ENCODE measurements at places on chromosomes 3 and 15.

GRCh38 chr3:3553236-3553635, 246.0 kb upstream of the LRRN1 start:
- DNase-seq = no peak

- DNase-seq = no peak
These were observed 54.4 kb downstream of the C3orf80 start for GRCh38 chr3:160279657-160280056.

DNA sequence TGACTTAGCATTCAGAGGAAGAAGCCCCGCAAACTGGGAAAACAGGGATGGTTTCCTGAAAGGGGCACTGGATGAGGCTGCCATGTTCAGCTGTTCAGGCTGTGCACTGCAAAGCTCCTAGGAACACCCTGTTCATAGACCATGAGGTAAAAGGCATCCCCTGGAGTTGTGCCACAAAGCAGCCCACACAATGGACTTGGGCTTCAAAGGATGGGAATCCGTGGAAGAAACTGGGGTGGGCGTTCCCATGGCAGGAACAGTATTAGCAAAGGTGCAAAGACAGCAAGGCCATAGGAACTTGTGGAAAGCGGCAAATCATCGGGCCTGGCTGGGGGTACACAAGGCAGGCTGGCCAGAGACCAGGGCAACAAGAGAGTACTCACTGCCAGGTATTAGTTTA, 8.9 kb downstream of the OXTR start:
- DNase-seq = no peak

DNA sequence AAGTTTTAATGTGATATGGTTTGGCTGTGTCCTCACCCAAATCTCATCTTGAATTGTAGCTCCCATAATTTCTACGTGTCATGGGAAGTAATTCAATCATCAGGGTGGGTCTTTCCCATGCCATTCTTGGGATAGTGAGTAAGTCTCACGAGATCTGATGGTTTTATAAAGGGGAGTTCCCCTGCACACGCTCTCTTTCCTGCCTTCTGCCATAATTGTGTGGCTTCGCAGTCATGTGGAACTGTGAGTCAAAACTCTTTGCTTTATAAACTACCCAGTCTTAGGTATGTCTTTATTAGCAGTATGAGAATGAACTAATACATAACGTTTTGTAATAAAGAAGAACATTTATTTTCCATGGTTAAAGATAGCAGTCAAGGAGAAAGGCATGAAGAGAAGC, 39.2 kb upstream of the GOLIM4 start:
- DNase-seq = no peak

GRCh38 chr15:60536314-60536713, 57.4 kb upstream of the ICE2 start:
- DNase-seq = no peak

DNA sequence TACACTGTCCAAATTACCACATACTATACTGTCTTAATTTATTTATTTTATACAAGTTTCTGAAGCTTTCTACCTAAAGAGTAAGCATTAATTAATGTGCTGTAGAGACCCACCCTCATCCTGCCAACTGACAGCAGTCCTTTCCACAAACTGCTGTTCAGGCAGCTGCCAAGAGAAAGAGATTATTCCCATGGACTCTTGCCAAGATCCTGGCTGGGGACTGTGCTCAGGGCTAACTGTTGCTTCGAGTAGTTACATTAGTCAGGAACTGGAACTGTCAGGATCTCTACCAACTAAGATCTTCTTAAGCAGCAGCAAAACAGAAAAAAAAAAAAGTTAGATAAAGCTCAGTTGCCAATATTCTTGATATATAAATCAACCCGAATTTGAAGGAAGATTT, 398.8 kb downstream of the MECOM start:
- DNase-seq = no peak

DNA sequence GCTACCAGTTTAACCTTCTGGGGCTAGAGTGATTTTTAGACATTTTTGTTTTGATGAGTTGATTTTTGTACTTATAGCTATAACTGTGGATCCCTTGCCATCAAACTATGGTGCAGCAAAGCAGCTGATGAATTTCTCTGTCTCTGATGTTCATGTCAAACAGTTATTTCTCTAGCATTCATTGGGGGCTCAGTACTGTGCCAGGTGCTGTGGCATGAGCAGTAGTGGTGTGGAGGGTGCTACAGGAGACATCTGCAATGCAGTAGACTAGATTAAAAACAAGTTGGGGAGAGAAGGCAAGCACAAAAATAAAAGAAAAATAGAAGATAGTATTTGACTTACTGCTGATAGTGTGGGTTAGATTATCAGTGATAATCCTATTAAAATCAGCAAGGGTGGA, 95.3 kb downstream of the AKAP13 start:
- no peak for DNase-seq

DNA sequence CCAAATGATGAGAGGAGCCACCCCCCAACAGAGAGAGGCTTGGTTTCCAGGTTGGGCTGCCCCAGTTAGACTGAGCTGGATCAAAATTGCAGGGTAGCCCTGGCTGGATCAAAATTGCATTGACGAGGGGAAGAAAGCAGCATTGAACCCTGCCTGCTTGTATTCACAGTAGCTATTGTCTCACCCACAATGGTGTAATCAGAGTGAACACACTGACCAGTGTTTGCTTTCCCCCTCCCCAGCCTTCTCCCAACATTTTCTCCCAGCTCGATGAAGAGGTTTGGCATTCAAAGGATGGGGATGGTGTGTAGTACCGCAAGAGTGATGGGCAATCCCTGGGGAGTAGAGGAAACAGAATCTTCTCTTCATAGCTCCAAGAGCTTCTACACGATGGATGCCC, 223.8 kb downstream of the ADAMTS9 start:
- DNase-seq = no peak

GRCh38 chr3:32113566-32113965, 7.1 kb downstream of the GPD1L start:
- DNase-seq = no peak

DNA sequence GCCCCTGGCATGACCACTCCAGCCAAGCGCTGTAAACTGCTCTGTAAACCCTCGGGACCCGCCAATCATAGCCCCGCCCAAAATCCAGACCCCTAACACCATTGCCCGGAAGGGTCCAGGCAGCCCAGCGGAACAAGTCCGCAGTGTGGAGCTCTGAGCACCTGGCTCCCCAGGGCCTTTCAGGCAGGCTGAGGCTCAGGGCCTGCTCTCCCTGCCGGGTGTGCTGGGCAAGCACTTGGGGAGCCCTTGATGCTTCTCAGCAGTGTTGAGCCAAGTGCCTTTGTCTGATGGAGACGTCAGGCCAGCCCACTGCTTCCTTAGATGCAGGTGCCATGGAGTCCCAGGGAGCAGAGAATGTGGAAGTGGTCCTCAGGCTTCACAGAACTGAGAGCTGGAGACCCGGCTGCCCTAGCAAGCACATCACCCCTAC, 106.2 kb downstream of the TLE3 start:
- DNase-seq = no peak

DNA sequence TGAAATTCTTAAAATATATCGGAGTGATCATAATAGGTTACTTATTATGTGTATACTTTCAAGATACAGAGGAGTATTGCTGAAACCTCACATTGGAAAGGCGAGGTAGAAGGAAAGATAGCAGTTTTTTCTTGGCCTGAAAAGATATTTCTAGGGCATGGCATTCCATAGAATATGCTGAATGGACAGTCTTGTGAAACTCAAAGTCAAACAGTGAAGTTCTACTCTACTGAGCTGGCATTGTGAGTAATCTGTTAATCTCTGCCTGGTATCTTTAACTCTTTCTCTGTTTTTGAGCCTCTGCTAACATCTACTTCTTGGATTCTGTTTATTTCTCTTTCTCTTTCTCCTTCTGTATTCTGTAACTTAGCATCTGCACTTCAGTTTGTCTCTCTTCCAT, 176.3 kb upstream of the ZBTB20 start:
- DNase-seq = no peak

DNA sequence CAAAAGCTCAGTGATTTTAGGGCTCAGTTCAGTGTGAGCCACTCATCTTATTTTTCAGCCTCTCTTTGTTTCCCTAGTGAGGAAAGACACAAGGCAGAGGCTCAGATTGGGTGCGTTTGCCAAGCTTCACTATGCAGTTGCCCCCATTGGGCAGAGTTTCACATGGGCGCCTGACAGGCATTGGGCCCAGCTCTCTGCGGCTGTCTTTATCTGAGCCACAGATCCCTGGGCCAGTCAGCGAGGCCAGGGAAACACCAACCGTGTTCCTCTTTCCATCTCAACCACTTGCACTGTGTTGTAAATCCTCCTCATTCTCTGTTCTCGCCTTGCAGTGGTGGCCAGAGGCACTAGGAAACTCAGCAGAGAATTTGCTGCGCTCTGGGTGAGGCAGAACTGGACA, 10.8 kb downstream of the ESYT3 start:
- no peak for DNase-seq

DNA sequence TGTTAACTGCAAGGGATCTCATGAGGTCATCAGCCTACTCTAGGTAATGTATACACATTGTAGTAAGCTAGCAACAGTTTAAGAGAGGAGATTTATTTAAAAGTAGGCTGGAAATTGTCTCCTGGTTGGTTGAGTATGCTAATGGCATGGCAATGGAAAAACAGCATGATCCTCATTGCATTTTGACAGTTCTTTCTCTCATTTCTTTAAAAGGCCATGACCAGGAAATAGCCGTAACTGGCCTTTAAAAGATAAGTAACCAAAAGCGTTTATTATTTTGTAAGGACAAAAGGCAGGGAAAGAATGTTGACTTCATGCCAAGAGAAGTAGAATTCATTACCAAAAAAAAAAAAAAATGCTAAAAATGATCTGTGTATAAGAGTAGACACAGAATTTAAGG, 310.3 kb downstream of the FGF12 start:
- no peak for DNase-seq

- DNase-seq = no peak
These were observed 21.9 kb upstream of the P2RY13 start for GRCh38 chr3:151351219-151351618.

DNA sequence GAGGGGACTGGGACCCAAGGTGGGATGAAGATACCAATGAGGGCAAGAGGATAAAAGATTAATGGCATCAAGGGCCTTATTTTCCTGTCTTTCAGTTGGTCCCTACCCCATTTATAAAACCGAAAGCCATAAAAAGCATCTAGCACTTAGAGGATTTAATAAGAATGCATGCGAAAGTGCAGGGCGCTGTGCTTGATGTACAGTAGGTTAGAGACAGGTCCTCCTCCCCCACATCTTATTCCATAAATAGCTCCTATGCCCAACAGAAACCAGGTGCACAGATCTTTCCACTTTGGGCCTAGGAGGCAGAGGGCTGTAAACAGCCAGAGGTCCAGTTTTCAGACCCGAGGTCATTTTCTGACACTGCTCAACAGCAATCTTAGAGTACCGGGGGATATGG, 1.2 kb downstream of the LPCAT4 start:
- DNase-seq = peak; percentile 5

DNA sequence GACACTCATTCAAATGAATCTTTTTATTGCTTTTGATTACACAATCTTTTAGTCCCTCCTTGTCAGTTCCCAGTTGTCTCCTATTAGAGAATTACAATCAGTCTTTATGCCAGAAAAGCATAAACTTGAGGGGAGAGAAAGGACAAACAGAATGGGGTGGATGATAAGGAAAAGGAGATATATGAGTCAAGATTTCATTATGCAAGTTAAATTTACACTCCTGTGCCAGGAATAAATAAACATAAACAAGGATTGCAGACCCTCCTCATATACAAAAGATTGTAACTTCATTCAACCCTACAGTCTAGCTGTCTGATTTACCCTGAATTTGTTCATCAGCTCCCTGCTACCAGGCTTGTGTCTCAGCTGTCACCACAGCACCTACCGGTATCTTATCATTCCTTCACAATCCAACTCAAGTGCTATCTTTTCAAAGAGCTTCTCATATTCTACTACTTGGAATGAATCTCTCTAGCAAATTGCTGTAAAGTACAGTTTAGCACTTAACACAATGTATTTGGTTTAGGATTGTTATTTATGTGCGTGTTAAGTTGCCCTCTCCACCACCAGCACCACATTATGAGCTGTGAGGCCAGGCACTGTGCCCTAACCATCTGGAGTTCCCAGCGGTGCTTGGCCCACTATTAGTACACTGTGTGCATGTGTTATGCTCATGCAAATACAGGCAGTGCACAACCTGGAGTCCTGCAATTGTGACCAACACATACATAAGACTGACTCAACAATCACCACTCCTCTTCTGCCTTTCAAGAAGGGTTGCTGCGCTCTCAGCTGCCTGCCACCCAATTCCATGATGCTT, 504.1 kb downstream of the TBL1XR1 start:
- DNase-seq = no peak

DNA sequence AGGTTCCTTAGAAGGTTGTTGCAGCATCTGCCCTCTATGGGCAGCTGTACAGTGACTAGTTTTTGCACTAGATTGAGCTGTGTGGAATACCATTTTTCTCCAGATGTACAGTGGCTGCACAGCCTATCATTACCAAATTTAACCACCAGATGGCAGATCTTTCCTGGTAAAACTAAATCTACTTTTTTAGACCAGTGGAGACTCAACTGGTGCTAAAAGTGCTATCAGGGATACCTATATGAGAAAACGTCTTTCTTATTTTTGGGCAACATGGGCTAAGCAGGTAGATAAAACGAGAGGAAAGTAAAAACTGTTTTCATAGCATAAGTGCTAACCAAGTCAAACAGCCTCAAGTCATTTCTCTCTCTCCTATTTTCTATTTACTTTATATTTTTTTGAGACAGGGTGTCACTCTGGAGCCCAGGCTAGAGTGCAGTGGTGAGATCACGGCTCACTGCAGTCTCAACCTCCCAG, 21.2 kb downstream of the IGSF10 start:
- no peak for DNase-seq

DNA sequence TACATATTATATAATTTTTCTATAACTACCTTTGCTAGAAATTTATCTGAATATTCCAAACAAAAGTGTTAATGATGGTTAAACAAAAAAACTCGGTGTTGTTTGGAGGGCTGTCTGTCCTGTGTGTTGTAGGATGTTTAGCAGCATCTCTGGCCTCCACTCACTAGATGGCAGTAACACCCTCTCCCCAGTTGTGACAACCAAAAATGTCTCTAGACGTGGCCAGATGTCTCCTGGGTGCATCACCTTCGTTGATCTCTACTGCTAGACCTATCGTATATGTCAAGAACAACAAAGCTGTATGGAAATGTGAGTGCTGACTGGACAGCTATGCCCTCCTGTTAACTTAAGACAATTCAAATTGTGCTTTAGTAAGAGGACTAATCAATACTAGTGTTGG, 14.1 kb downstream of the ANKRD34C start:
- DNase-seq = no peak

DNA sequence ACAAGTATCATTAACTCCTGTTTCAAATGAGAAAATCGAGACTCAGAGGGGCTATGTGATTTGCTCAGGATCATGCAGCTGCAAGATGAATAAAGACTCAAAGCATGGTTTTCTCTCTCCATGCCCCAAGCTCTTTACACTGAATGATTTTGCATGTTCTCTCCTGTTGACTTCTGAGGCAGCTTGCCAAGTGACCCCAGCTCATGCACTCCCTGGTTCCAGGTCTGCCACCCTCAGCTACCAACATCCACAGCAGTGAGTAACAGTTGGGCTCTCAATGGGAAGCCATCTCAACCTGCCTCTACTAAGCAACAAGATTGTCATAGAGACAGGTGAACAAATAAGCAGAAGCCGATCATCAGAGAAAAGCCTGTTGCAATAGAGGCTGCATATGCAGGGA, 116.9 kb upstream of the GADL1 start:
- no peak for DNase-seq
